Activated T-helper 1 cell treated with anti-CD3 and anti-CD28 coated beads, Interleukin-12 subunit alpha, Interleukin-12 subunit beta, Interleukin-2, Interleukin-4 antibody, amounts not matched to agents 30 ng/mL and 10 ng/mL and 1 ng/mL, durations not matched to agents 14 hours and 24 hours and 36 hours (primary cell): ENCODE measurements at places on chromosomes 2 and 18. TPM values are rescaled to one million over a fixed set of nuclear protein-coding genes. Genes with fewer than 3 reads are reported as not detected.

DNA sequence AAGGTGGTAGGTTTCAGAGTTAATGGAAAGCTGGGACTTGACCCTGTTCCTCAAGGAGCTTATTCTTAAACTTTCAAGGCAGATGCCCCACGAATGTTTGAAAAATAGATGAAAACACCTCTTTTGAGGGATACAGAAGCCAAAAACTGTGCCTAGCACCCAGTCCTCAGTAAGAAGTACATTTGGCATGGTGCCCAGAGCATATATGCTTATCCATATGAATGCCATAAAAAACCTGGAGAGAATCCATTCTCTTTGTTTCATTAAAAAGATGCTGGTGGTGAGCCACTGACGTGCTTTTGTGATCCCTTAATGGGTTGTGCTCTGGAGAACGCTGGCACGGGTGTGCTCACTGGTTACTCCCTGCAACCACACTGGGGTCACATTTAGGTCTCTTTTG is 69.0 kb downstream of the IL1R2 start:
- DNase-seq: no peak

BCL2L11 gene
- 335 and 347 TPM in 2 replicates for total RNA-seq

GRCh38 chr2:51553476-51553875 is 521.5 kb upstream of the NRXN1 start:
- no peak for DNase-seq

FBXO48 gene
- 1.3 and 1.4 TPM in 2 replicates for total RNA-seq

TIA1 gene
- total RNA-seq: 96.8 and 101 TPM in 2 replicates

EPB41L3 gene
- 1.7 and 2.7 TPM in 2 replicates for total RNA-seq

GRCh38 chr18:26003356-26003755 is 87.1 kb downstream of the SS18 start:
- DNase-seq: no peak

- DNase-seq: no peak
Measured at GRCh38 chr2:73290049-73290839, 3.1 kb downstream of the EGR4 start.

- DNase-seq: no peak
Measured at GRCh38 chr2:239041062-239041461, 193.2 kb downstream of the TWIST2 start.

KANSL1L gene
- total RNA-seq: 3.0 and 3.6 TPM in 2 replicates

POTEI gene
- total RNA-seq: not detected in 2 replicates

- no peak for DNase-seq
Measured at GRCh38 chr2:237358721-237359517, 55.0 kb downstream of the COL6A3 start.

DNA sequence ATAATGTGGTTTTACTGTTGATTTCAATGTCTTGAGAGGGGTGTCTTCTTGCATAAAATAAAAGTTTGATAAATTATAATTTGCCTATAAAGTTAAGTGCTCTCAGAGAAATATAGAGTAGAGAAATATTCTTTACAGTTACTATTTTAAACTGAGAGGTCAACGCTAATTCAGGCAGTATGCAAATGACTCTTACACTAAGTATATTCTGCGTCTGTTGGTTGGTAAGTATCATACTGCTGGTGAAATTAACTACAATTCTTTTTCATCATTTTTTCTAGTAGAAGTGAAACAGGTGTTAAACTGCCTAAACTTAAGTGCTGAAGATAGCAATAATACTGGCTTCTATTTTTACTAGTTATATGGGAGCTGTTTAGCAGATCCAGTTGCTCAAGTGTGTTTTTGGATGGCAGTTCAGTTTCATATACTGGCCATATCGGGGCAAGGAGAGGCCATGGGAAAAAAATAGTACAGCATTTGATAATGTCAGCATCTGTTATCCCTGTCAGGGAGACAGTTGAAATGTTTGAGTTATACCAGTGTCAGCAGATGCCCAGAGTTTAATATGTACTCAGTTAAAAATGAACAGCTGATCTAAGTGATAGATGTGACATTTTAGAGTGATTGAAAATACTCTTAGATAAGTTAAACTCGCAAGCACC is 86.2 kb downstream of the MIB1 start:
- no peak for DNase-seq

DNA sequence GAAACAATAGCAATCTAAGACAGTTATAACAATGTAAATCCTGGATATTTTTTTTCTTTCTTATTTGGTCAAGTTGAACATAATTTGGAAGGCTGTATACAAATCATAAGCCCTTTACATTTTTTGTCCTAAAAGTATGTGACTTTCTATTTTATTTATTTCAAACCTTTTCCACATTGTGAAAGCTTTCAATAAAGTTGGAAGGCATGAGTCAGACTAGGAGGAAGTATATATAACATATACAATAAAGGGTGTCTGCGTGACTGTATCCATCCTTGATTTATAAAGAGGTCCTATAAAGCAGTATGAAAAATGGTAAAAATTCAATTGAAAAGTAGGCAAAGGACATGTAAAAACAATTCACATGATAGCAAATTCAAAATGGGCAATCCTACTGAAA is 44.4 kb downstream of the CRACDL start:
- DNase-seq: no peak

DNA sequence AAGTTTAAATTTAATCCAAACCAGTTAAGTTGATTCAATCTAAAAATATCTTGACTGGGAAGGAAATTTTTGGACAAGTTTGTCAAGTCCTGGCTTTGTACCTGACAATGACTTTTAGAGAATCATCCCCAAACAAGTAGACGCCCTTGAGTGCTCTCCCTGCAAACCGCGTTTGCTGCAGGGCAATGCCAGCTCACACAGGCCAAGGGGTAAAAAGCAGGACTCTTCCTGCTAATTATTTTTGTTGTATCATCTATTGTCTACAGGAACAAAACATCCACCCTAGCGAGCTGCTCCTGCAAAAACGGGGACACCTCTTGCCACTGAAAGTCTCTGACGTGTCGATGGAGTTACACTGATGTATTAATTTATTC is 10.9 kb downstream of the ID2 start:
- DNase-seq: no peak

DNA sequence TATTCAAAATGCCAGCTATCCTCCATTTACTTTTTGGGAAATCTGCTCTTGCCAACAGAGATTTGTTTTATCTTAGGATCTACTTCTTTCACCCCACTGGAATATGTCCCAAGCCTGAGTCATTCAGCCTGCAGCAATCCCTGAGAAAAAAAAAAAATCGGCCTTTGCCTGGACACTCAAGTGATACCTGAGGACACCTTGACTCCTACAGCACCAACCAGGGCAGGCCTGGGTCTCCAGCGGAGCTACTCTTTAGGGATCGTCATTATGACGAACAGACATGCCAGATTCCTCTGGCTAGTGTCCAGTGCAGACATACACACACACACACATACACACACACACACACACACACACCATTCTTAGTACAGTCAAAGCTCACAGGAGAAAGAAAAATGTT is 2.2 kb upstream of the UGT1A6 start:
- no peak for DNase-seq

DNA sequence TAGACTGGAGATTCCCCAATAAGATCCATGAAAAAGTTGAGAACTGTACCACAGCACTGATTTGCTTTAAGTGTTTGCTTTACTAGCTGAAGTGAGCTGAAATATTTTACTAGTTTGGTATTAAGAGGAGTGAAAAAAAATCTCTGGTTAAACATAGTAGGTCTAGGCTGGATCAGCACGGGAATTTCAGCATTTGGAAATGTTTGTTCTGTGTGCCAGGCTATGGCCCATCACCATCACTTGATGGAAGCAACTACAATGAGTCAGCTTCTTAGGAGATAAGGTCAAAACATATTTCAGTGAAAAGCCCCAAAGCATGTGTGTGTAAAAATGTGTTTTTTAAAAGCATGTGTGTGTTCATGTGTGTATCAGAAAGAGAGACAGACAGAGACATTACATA is 131.4 kb upstream of the DNMT3A start:
- no peak for DNase-seq

CYS1 gene
- total RNA-seq: 0.56 and 0.70 TPM in 2 replicates

DNA sequence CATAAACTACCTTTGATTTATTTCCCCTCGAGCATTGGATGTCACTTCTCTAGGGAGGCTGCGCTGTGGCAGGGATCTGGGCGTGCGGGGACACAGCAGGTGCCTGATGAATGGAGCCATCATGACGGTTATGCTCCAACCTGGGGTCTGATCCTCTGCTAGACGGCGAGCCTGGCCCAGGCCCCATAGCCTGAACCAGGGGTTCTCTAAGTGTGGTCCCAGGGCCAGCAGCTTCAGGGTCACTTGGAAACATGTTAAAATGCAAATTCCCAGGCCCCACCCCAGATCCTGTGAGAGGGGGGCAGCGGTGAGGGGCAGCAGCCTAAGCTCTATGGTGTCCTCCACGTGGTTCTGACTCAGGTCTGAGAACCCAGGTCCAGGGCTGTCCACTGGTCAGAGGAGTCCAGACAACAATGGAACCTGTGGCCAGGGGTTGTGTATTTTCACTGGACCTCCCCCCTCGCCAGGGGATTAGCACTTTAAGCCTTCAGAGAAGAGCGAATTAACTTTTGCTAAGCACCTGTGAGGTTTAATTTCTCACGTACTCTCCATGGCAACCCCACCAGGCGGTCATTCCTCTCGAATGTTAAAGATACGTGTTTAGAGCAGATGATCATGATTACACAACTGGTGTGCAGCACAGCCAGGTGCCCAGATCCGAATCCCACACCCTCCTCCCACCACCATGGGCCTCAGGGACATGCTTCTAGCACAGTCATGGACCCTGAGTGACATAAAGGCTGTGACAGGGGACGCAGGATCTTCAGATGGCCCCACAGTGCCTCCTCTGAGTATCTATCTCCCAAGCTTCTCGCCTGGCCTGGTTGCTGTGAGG is 1.6 kb upstream of the ARHGEF4 start:
- no peak for DNase-seq

PAX8 gene
- 0.70 and 1.6 TPM in 2 replicates for total RNA-seq

- DNase-seq: no peak
Measured at GRCh38 chr2:63614448-63614968, 25.7 kb downstream of the MDH1 start.

- DNase-seq: no peak
Measured at GRCh38 chr18:28766721-28767120, 589.8 kb upstream of the CDH2 start.

DNA sequence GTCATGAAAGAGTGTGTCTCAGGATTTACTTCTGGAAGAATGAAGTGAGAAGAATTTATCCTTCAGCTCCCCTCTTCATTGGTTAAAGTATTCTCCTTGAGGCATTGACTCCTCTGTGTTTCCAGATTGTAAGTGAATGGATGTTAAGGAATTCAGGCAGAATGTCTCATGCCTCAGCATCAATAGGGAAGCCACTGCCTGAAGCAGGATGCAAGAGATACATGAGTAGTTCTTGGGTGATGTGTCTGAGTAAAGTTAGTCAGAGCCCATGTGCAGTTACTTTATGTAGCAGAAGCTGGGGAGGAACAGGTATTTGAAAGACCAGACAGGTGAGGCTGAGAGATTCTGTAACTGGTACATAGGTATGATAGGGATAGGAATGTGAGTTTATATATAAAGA is 34.0 kb upstream of the TMEFF2 start:
- no peak for DNase-seq

GRCh38 chr2:97751752-97752151 is 38.4 kb downstream of the ZAP70 start:
- no peak for DNase-seq

GRCh38 chr18:22409445-22409844 is 8.3 kb downstream of the CTAGE1 start:
- no peak for DNase-seq

- no peak for DNase-seq
Measured at GRCh38 chr2:69733342-69734034, 8.4 kb upstream of the ANXA4 start.

GRCh38 chr2:119723784-119724467 is 35.8 kb upstream of the PTPN4 start:
- no peak for DNase-seq

GRCh38 chr2:172098287-172098649 is 4.4 kb downstream of the DLX2 start:
- DNase-seq: no peak

- DNase-seq: no peak
Measured at GRCh38 chr2:12684471-12684936, 32.2 kb upstream of the TRIB2 start.

DNA sequence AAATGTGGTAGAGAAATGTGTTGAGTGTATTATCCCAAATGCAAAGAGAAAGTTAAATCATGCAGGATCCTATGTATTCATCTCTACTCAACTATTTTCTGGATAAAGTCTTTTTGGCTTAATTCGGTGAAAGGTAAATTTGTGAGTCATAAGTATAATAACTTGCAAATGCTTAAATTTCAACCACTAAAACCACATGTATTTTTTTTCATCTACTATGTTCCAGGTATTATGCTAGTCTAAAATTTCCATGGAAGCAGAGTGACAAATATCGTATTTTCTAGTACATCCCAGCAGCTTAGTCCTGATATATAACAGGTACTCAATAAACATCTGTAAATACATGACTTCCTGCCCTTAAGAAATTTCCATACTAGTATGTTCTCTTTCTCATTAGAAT is 6.2 kb downstream of the ALS2 start:
- no peak for DNase-seq

DNA sequence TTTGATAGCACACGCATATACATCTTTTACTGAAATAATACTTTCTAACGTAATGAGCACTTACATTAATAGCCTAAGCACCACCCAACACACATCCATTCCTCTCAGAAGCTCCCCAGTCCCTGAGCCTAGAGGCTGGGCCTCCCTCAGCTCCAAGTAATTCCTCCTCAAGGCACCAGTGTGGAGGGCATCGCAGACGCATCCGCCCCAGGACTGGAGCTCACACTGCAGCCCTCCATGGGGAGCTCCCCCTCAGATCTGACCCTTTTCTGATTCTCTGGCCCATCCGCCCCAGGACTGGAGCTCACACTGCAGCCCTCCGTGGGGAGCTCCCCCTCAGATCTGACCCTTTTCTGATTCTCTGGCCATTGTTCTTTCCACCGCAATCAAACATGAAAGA is 60.4 kb upstream of the SNTG2 start:
- DNase-seq: no peak
